SK-MEL-5 (cell line): ENCODE measurements at places on chromosomes 7 and 10. TPM values are rescaled to one million over a fixed set of nuclear protein-coding genes. Genes with fewer than 3 reads are reported as not detected.

GRCh38 chr7:157445956-157446295 is 109.1 kb downstream of the DNAJB6 start:
- no peak for DNase-seq

DNA sequence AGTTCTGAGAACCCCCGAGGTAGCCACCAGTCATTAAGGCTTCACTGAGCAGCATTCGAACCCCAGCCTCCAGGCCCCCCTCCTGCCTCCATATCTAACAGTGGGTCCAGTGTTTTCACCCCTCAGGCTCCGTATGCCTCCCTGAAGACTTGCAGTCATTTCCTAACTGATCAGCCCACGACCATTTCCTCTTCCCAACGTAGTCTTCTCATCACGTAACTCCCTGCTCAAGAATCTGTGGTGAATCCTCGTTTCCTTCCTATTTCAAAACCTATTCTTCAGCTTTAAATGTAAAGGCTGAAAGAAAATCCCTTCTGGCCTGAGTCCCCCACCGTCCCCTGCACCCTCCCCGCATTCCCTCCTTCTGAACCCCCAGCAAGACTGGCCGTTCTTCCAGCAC is 21.1 kb downstream of the FRMD4A start:
- no peak for DNase-seq

DNA sequence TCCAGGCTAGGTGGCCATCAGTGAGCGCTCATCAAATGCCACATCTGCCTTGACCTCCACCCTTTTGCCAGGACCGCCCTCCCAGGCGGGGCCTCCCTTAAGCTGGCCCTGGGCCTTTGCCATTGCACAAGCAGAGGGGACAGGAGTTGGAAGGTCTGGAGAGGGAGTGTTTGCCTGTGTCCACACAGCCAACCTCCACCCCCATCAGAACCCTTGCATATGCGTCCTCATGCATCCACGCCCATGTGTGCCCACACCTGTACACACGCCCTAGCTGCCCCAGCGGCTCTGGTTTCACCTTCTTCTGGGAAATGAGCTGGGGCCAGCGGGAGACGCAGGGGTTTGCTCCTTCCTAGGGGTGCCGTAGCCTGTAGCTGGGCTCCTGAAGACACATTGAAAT is 64.0 kb downstream of the NEURL1 start:
- no peak for DNase-seq

- no peak for DNase-seq
Observed at GRCh38 chr7:133290041-133290440, 37.2 kb downstream of the EXOC4 start.

Gene AOC1
- 0.05 and 0.21 TPM in 2 replicates for total RNA-seq

Gene PKD2L1
- total RNA-seq: not detected in 2 replicates

Gene IRF5
- total RNA-seq: 6.3 and 6.9 TPM in 2 replicates

Gene ALDH18A1
- total RNA-seq: 53.4 and 53.6 TPM in 2 replicates

Gene NPFFR1
- not detected in 2 replicates for total RNA-seq

Gene CEP55
- 30.1 and 30.3 TPM in 2 replicates for total RNA-seq
